ENCODE measurements at places on chromosomes 6 and 20. TPM values are rescaled to one million over a fixed set of nuclear protein-coding genes. Genes with fewer than 3 reads are reported as not detected.

Gene HLA-DMB
- 1.9 TPM for total RNA-seq

Gene OPRM1
- not detected for total RNA-seq

Gene TENT5A
- total RNA-seq = 39.1 TPM

Gene DLL1
- 0.13 TPM for total RNA-seq

Gene BMP5
- total RNA-seq = 0.21 TPM

Gene BRPF3
- total RNA-seq = 6.0 TPM

Gene IDH3B
- 224 TPM for total RNA-seq

Gene ZBTB46
- 1.6 TPM for total RNA-seq

Gene ARID1B
- 20.0 TPM for total RNA-seq

DNA sequence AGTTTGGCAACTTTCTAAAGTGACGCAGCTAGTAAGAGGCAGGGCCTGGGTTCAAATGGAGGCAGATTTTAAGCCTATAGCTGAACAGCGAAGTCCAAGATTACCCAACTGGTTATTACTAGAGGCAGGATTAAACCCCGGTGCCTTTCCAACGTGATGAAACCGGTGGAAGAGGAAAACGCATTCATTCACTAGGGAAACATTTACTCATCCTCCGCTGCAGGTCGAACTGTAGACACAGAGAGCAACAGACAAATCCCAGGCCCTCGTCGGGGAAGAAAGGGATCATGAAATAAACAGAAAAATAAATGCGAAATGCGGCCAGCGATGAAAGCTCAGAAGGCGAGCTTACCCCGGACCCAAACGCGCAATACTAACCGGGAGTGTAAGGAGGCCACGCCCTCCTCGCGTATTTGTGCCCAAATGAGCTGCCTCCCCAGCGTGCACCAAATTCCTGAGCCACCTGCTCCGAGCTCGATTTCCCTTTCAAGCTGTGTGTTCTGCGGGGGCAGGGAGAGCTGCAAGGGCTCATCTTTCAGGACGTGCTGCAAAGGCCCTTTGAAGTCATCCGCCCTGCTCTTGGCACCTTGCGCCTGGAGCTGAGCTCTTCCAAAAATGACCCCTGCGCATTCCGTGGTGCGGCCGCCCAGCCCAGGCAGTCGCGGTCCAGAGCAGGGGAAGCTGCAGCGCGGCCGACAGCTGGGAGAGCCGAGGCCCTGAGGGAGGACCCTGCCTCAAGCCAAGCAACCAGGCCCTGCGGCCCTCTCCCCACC, 46.9 kb downstream of the PDYN start:
- no peak for DNase-seq

GRCh38 chr6:145548933-145549648, 186.2 kb downstream of the EPM2A start:
- DNase-seq = no peak

GRCh38 chr6:157198425-157199279, 124.7 kb downstream of the TMEM242 start:
- DNase-seq = peak; percentile 48

DNA sequence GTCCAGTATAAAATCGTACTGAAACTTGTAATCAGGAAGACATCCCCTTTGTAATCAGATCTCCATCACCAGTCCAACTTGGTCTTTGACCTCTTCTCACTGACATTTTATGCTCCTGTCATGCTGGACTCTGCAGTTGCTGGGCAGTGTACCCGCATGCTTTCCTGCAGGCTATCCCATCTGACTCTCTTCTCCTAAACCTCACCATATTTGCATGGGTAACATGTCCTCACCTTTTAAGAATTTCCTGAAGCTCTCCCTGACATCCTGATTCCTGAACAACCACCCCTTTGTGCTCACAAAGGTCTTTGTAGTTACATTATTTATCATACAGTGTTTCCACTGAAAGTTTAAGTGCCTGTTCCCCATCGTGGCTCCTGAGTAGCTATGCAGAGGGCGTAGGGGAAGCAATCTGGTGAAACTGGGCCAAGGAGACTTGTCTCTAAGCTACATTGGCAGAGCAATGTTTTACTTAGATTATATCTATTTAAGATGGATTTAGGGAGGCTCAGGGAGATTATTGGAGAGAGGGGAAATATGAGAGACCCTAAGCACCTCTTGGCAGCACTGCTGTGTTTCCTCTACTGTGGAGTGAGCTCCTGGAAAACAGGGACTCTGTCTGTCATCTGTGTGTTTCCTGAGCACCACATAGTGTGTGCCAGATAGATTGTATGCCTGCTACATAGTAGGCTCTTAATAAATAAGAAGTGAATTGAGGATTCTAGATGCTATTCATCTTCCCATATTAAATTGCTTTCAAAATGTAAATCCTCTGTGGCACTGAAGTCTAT, 124.0 kb downstream of the LAMA2 start:
- DNase-seq = no peak

DNA sequence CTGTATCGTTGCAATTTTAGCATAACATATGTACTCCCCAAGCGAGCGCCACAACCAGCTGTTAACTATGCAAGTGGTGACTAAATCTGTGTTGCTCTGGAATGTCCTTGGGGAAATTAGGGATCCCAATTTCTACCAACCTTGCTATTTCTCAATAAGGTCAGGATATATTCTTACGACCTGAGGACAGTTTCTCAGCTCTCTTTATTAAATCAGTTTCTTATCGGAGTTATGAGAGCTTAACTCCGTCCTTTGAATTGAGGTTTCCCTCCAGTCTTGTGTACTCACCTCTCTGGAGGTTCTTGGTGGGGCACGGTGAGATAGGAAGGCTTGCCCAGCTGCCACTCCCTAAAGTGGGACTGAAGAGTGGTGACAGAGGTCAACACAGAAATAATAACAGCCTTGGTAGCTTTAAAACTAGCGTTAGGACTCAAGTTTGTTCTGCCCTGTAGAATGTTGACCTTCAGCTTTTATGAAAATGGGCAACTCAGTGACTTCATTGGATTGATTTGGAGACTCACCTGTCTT, 694 bp downstream of the MRPS18B start:
- no peak for DNase-seq

- DNase-seq = no peak
Measured at GRCh38 chr20:3044336-3044965, 1.0 kb downstream of the GNRH2 start.

DNA sequence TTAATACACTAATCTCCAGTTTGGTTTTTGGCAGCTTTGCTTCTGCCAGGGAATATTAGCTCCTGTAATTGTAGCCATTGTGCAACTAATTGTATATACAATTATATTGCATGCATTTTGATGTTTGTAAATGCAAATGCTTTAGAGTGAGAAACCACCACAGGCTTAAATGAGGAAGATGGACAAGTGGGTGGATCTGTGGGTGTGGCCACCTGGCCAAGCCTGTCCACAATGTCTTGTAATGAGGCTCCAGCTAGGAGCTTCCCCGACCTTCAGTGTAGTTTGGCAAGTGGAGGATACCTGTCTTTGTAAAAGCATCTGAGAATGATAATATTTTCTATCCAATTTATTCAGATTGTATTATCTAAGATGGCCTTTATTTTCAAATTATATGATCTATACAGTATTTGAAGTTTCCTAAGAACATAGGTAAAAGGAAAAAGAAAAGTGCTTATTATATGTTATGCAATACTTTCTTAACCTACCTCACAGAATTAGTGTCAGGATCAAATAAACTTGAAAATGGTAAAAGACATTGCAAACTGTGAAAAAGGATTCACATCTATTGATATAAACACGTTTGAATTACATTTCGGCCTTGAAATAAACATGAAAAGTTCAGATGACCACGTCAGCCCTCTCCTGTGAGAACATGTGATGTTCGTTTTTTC, 49.3 kb upstream of the ARID1B start:
- DNase-seq = no peak

DNA sequence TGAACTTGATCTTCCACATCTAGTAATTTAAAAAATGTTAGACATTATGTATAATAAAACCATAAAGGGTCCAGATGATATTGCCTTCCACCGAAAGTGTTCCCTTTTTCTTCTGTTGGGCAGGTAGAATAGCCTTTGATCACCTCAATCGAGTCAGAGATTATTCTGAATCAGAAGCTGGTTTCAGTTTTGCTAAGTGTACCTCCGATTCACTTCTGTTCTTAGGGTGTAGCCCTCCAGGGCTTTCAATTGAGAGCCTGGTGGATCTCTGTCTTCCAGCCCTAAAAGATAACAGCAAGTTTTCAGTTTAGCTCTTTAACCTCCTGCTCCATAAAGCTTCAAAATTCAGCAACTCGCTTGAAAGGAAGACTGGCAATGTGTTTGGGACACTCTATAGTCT, 21.1 kb upstream of the AIG1 start:
- no peak for DNase-seq

- peak; percentile 33 for DNase-seq
Measured at GRCh38 chr6:79466207-79466834, 70.9 kb downstream of the LCA5 start.

- DNase-seq = no peak
Measured at GRCh38 chr6:47200536-47201334, 109.0 kb downstream of the TNFRSF21 start.

DNA sequence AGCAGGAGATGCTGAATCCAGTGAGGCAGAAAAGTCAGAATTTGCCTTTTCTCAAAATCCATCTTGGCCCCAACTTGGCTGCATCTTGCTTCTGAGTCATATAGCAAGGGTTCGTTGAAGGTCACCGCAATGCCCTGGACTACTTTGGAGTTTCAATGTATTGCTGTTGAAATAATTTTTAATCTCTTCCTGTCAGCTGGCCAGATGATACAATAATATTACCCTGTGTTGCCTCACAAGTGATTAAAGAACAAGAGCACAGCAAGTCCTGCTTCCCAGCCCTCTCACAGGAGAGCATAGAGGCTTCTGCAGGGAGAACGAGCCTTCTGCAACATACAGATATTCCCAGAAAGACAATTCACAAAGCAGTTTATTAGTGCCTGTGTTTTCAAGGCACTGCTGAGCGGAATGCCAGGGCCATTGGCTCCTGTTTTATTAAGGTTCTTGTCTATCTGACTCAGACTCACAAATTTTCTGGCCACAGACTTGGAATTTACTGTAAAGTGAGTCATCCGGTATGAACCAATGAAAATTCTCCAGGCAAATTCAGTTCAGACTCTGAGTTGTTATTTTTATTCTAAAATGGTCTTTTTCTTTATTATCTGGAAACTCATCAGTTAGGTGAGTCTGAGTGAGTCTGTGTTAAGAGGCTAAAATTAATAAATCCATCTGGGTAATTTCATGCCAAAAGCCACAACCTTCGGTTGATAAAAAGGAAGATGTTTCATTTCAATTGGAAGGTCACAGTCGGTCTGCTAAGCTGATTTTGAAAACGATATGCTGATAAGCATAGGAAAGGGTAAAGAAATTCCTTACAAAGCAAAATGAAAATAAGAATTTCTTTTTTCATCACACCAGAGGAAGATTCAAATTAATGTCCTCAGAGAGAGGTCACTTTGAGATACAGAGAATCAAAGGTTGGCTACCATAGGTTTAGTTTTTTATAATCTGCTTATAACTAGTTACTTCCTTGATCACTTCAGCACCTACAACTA, 289.4 kb upstream of the STXBP5 start:
- DNase-seq = peak; percentile 85

DNA sequence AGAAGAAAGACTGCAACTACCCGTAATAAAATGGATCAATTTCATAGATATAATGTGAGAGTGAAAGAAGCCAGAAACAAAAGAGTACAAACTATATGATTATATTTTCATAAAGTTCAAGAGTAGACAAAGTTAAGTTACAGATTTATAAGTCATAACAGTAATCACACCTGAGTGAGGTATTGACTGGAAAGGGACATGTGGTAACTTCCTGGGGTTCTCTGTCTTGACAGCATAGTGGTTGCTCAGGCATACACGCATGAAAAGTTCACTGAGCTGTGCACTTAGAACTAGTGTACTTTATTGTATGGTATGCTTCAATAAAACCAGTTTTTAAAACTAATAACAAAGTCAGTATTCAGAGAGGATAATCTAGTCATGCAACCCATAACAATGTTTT, 653.6 kb downstream of the EPM2A start:
- no peak for DNase-seq

- DNase-seq = no peak
Measured at GRCh38 chr6:119966484-119966883, 616.9 kb upstream of the MAN1A1 start.

DNA sequence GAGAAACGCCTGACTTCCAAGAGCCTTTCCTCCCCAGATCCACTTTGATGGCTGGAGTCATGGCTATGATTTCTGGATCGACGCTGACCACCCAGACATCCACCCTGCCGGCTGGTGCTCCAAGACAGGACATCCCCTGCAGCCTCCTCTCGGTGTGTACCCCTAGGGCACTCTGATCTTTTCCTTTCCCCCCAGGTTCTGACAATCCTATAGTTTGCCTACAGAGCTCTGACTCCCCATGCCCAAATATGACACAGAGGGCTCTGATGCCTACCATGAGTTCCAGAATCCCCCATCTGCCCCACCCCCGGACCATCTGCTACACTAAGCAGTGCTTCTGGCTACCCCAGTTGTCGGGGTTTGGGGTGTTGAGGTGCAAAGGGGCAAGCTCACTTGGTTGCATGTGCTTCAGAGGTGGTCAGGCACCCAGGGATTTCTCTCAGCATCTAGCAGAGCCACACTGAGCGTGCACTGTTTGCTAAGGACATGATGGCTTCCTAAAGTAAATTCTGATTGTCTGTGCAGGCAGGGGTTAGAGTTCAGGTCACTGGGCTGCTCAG, 24.0 kb upstream of the SGK2 start:
- DNase-seq = no peak

DNA sequence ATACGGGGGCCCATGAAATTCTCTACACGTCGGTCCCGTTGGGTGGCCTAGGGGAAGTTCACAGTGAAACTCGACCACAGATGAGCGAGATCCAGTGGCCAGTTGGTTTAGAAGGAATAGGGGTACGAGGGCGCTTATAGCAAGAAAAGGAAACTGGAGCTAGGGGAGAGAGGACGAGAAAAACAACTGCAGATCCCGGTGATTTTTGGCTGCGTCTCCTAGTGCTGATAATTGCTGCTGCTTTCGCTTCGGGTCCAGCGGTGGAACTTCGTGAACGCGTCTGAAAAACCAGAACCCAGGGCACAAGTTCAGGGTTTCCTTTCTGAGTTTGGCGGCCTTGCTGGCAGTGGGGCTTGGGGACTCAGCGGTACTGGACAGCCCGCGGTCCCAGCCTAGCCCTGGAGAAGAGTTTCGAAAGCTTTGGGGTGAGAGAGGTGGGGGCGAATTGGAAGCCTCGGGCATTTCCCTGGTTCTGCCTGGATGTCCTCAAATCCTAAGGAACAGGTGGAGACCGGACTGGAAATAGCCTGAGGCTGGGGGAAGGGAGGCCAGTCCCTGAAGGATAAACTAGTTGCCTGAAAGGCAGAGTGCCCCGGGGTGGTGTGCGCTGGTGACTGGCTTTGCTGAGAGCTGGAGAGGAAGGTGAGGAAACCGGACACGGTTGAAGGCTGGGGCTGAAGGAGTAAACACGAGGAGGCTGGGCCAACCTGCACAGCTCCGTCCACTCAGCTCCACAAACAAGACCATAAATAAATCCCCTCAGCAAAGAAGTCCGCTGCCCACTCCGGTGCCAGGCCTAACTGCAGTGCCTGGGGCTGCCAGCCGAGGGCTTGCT, 793 bp downstream of the GMPR start:
- peak; percentile 94 for DNase-seq

- no peak for DNase-seq
Measured at GRCh38 chr20:18802012-18802634, 11.5 kb upstream of the SCP2D1 start.

- DNase-seq = peak; percentile 98
Measured at GRCh38 chr6:165987483-165988301, 180.0 kb downstream of the TBXT start.
